ENCODE measurements at places on chromosomes 4 and X. TPM values are rescaled to one million over a fixed set of nuclear protein-coding genes. Genes with fewer than 3 reads are reported as not detected.

DNA sequence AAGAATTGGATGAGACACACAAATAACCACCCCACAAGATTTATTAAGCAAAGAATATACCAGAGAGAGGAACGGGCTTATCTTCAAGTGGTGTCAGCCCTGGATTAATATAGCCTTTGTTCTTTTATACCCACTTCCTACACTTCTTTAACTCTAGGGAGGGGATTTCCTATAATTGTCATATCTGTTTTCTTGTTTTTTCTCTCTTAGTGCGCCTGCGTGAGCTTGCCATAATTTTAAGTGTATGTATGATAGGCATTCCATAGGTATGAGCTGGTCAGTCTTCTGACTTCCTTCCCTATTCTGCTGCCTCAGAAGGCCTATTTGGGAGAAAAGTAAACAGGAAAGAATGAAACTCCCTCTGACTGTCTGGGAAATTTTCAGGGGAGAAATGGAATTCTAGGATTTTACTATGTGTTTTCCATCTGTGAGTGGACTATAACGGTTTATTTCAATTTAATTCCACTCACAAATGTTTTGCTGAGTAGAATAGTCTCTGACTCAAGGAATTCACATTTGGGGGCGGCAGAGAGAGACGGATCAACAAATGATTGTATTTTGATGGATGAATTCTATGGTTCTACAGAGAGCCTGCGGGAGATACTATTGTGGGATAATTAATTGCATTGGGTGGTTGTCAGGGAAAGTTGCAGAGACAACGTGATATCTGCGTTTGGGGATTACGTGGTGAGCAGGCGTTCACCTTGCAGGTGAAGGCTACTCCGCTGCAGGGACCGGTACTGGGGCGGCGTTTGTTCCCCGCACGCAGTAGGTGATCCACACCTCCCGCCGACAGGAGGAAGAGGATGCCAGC is 626 bp upstream of the CEP135 start:
- DNase-seq = no peak

DNA sequence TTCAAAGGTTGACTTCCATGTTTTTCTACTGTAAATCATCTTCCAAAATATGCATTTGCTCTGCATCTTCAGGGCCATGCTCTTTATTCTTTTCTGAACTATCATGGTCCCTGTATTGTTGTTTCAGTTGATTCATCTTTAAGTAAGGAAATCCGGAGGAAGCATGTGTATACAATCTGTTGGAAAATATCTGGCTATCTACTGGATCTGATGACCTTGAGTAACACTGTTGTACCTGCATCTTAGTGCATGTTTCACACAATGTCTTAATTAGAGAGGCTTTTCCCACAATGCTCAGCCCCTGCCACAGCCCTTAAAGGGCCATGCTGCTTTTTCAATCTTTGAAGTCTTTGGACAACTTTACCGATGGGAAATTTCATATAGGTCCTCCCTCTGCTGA is 61.8 kb upstream of the SH3RF1 start:
- no peak for DNase-seq

DNA sequence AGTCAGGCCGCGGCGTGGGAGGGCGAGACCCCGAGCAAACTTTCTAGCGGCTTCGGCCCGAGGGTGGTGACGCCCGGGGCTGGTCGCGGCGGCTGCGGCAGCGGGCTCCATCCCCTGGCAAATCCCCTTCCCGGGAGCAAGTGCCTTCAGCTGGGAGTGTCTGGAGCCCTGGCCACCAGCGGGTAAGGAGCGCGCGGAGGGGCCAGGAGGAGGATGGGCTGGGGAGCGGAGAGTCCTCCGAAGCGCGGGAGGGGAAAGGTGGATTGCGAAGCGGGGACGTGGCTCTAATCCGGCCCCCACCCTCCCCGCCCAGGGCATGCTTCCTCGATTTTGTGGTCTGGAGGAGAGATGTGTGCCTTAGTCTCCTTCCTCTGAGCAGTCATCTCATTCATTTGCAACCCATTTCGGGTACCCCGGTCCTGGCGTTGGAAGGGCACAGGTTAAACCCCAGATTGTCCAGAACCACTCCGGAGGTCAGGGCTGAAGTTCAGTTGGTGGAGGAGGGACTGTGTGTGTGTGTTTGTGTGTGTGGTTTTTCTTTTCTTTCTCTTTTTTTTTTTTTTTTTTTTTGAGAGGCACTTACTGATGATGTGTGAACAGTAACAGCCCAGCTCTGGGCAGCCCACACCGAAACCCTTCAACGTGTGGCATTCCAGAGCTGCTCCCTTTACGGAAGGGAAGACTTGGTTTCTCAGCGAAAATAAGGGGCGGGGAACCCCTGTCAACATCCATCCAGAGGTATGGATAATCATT is 516 bp downstream of the SGMS2 start:
- DNase-seq = peak; percentile 16

- no peak for DNase-seq
These were observed 973.1 kb upstream of the GRID2 start for GRCh38 chr4:91330555-91331137.

DNA sequence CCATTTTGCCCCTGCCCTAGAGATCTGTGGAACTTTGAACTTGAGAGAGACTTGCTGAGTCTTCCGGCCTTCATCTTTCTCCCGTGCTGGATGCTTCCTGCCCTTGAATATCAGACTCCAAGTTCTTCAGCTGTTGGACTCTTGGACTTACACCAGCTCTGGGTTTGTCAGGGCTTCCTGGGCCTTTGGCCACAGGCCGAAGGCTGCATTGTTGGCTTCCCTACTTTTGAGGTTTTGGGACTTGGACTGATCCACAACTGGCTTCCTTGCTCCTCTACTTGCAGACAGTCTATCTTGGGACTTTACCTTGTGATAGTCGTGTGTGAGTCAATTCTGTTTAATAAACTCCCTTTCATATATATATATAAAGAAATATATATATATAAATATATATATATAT is 1071.0 kb downstream of the ADGRL3 start:
- DNase-seq = no peak

- DNase-seq = no peak
These were observed 7.2 kb downstream of the PDHA1 start for GRCh38 chrX:19350941-19351384.

DNA sequence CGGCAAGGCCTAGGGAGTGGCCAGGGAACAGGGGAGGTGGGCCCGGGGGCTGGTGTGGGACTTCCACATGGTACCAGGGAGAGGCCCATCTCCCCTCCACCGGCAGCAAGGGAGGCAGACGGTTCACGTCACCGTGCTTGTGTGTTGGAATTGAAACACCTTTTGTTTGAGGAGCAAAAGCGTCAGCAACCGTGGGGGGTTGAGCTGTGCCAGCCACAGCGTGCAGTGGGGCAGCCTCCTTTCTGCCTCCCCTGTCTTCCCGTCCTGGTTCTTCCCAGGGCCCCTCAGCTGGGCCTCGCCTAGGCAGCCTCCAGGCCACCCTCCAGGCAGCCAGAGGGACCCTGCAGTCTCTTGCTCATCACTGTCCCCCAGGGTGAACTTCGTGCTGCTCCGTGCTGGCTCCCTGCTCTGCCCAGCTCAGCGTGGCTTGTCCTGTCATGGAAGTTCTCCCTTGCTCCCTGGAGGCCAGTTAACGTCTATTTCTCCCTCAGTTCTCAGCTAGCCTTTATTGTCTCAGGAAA is 32.1 kb upstream of the HGFAC start:
- no peak for DNase-seq

- no peak for DNase-seq
These were observed 91.1 kb upstream of the VEGFC start for GRCh38 chr4:176883681-176884418.

DNA sequence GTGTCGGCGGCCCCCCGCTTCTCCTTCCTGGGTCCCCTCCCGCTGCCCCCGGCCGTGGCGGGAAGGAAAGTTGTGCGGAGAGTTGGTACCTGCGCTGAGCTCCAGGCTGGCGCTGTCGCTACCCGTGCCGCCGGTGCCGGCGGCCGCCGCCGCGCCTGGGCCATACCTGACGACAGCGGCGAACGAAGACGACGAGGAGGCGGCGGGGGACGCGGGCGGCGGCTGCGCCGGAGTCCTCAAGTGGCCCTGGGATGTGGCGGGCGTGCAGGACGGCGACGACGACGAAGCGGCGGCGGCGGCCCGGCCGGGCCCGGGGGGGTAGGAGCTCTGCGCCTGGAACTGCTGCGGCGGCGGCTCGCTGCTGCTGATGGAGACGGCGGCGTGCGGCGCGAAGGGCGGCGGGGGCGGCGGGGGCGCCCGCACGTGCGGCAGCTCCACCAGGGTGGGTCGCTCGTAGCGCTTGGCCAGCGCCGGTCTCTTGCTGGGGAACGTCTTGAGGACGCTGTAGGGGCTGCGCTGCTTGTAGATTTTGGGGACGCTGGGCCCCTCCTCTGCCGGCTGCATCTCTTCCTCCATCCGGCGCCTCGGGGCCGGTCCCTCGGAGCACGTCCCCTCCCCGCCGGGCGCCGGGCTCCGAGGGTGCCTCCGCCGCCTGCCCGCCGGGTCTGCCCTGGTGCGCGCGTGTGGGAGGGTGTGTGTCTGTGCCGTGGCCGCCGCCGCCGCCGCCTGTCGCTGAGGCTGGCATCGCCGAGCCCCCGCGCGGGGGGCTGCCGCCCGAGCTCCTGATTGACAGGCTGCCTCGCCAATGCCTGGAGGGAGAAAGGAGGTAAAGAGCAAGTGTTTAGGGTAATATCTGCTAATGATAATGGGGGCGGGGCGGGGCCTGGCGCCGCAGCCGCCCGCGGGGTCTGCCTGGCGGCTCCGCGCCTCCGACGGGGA is 618 bp downstream of the BEND4 start:
- no peak for DNase-seq

The MAGEC3 gene
- not detected for total RNA-seq

The LIAS gene
- 26.3 TPM for total RNA-seq

The MED28 gene
- total RNA-seq = 16.0 TPM

The COX7B2 gene
- total RNA-seq = not detected

The HAND2 gene
- 176 TPM for total RNA-seq

The MSX1 gene
- 4.6 TPM for total RNA-seq

The ARHGAP6 gene
- total RNA-seq = 2.5 TPM

The ZCCHC18 gene
- 1.7 TPM for total RNA-seq

The H2BW2 gene
- total RNA-seq = not detected

The ZFP92 gene
- total RNA-seq = 1.3 TPM
